ENCODE measurements at places on chromosomes 7 and 10. TPM values are rescaled to one million over a fixed set of nuclear protein-coding genes. Genes with fewer than 3 reads are reported as not detected.

DNA sequence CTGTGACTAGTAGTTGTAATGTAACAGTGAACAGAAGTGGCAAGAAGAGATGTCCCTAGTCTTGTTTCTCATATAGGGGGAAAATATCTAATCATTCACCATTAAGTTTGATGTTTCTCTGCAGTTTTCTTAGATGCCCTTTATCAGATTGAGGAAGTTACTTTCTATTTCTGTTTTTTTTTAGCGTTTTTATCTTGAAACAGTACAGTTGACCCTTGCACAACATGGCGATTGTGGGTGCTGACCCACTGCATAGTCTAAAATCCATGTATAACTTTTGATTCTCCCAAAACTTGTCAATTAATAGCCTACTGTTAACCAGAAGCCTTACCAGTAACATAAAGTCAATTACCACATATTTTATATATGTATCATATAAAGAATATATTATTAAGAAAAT is 192.0 kb downstream of the ADK start:
- DNase-seq, result no peak

- DNase-seq, result no peak
Measured at GRCh38 chr10:121460733-121461132, 137.5 kb downstream of the FGFR2 start.

DNA sequence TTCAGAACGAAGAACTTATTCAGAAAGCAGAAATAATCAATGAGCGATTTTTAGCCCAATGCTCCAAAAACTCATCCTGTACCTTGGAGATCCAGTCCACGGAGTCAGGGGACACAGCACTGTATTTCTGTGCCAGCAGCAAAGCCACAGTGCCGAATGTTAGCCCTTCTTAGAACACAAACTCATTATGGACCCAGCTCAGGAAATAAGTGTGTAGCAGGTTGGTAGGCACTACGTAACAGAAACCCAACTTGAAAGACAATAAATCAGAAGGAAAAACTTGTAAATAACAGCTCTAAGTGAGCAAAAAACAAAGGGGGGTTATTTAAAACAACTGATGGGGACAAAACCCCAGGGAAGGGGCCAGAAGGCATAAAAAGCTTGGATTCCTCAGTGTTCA is 112.0 kb upstream of the PRSS1 start:
- DNase-seq, result no peak

DNA sequence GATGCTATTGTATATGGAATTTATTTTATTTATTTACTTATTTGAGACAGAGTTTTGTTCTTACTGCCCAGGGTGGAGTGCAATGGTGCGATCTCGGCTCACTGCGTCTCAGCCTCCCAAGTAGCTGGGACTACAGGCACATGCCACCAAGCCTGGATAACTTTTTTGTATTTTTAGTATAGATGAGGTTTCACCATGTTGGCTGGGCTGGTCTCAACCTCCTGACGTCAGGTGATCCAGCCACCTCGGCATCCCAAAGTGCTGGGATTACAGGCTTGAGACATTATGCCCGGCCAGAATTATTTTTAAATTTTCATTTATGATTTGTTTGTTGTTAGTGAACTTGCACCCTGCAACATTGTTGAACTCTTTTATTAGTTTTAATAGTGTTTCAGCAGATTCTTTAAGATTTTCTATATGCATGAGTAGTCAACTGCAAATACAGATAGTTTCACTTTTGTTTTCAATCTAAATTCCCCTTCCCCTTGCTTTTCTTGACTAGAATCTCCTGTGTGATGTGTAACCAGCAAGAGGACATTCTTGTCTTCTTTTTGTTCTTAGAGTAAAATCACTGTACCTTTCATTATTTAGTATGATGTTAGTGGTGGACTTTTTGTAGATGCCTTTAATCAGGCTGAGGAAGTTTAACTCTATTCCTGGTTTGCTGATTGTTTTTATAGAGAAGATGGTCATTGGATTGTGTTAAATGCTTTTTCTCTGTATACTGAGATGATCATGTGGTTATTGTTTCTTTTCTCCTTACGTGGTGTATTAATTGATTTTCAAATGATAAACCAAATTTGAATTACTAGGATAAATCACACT is 27.8 kb downstream of the ZNF33A start:
- no peak for DNase-seq

DLX6 gene
- not detected for total RNA-seq

AFAP1L2 gene
- 3.4 TPM for total RNA-seq

PIK3CG gene
- total RNA-seq, result 14.8 TPM

GRCh38 chr7:122143376-122143750 is 686 bp downstream of the AASS start:
- DNase-seq, result no peak

DNA sequence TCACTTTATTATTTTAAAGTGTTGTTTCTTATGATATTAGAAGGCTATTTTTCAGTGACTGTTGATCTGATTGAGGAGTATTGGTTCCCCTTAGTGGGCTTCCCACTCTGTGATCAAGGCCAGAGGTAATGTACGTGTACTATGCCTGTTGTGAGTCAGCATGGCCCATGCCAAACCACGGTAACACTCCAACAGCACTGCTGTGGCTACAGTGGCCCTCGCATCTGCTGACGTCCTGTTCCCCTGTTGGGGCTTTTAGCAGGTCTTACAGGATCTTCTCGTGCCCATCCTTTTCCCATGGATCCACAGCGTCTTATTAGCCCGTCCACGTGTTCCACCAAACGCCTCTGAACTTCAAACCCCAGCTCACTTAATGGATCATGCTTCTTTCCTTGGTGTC is 964.6 kb upstream of the CELF2 start:
- DNase-seq, result no peak

STEAP4 gene
- total RNA-seq, result not detected

- no peak for DNase-seq
Measured at GRCh38 chr7:76409537-76409936, at the start of gene SSC4D. Gene SSC4D, minus strand, starts transcription at chr7:76409697. Its CDS starts 5,258 bp downstream, at chr7:76404439.

AKR1C1 gene
- 0.15 TPM for total RNA-seq

STEAP1 gene
- total RNA-seq, result 1.5 TPM

GRCh38 chr7:25727876-25728275 is 424.1 kb upstream of the NFE2L3 start:
- DNase-seq, result no peak

GRCh38 chr7:512541-513311 is 6.9 kb downstream of the PDGFA start:
- no peak for DNase-seq

ANKRD1 gene
- 436 TPM for total RNA-seq

VWA2 gene
- 0.05 TPM for total RNA-seq

UCN3 gene
- total RNA-seq, result not detected

- no peak for DNase-seq
Measured at GRCh38 chr7:22219036-22219435, 137.9 kb downstream of the RAPGEF5 start.

- no peak for DNase-seq
Measured at GRCh38 chr10:13949844-13950542, 363.2 kb downstream of the PRPF18 start.

- DNase-seq, result peak; percentile 39
Measured at GRCh38 chr7:3922175-3922635, 621.2 kb downstream of the SDK1 start.

DNA sequence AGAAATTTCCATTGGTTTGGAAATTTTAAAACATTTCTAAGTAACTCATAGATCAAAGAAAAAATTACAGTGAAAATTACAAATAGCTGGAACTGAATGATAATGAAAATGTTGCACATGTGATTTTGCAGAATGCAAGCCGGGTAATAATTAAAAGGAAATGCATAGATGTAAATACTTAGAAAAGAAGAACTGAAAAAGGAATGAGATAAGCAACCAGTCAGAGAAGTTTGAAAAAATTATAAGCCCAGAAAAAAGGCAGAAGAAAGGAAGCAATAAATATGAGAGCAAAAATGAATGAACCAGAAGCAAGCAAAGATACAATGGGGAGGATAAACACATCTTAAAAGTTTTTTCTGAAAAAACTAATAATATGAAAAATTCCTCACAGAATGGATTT is 3.2 kb upstream of the TMEM273 start:
- no peak for DNase-seq

DNA sequence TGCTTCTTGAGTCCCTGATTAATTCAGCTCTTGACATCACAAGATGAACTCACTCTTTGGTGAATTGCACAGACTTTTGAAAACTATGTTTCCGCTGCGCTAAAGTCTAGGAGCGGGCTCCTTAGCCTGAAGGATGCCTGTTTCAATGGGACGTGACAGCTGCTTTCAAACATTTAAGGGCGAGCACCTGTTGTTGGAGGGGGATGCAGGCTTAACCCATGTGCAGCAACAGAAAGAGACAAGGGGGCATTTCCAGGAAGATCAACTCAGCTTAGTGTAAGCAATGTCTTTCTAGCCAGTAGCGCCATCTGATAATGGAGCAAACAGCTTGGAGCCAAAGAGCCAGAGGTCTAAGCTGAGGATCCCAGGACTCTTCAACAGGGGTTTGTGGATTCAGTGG is 8.4 kb upstream of the PFKFB3 start:
- no peak for DNase-seq

OR6B1 gene
- total RNA-seq, result not detected

DNA sequence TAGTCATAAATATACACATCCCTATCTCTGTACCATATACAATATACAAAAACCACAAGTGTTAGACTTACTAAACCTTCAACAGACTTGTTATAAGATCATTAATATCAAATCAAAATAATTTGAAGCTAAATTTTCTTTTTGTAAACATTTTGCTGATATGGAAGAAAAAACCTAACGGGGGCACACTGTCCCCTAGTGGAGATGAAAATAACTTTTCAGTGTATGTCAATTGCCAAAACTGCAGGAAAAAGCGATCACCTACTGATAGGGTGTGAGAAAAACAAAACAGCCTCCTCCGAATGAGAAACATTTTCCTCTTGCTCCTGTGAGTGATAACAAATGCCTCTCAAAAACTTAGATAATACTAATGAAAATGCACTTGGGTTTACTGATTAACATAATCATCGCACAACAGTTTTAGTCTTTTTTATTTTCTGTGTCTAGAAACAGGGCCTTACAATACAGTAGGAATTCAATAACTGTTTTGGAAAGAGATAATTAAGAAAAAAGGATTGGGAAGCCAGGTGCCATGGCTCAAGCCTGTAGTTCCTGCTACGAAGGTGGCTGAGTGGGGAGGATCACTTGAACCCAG is 322.7 kb downstream of the CRPPA start:
- peak; percentile 61 for DNase-seq

All from glomerular endothelial cell (primary cell).